ENCODE measurements at places on chromosomes 6 and 20.

DNA sequence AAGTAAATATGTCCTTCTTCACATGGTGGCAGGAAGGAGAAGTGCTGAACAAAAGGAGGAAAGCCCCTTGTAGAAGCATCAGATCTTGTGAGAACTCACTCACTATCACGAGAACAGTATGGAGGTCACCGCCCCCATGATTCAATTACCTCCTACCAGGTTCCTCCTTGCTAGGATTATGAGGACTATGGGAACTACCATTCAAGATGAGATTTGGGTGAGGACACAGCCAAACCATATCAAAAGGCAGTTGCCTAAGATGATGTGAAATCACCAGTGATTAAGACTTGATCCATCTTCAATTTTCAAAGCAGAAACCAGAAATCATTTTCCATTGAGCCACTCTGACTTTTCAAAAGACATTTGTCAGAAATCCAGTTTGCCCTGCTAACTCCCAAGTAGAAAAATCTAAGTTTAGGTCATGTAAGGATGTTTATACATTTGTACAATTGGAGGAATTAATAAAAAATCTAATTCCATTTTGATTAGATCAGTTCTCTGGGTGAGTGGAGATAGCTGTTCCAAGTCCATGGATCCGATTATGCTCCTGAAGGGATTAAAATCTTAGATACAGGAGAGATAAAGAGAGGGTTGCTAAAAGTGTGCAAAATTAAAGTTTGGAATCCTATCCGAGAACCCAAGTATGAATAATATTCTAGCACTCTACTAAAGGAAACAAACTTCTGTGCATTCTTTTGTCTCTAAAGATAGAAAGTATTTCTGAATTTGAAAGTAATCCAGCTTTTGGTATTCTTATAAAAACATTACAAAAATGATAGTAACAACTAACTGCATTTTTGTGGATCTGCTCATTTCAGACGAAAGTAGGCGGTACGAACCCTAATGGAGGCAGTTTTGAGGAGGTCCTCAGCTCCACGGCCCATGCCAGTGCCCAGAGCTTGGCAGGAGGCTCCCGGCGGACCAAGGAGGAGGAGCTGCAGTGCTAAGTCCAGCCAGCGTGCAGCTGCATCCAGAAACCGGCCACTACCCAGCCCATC lies 39.5 kb downstream of the HDDC2 start:
- DNase-seq: no peak

DNA sequence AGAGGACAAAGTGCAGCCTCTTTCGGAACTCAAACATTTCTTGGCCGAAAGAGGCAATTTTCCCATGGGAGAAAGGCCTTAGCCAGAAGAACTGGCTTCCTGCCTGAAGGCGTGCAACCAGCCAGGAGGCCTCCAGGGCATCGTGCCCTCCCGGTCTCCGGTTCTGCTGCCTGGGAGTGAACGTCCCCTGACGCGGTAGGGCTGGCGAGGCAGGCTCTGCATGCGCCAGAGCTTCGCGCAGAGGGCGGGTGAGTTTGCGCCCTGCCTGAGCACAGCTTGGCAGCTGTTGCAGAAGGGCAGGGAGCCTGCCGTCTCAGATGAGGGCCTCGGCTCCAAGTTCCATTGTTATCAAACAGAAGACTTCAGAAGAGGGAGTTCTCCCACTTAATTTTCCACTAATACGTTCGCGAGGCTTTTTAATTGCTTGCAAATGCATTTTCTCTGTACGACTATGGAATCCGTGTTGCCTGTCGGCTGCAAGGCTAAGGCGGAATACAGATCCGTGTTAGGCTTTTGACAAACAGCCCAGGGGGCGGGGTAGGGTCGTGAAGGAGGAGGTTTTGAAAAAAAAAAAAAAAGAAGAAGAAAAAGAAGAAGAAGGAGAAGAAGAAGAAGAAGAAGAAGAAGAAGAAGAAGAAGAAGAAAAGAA lies 5.5 kb upstream of the TFAP2D start:
- no peak for DNase-seq

DNA sequence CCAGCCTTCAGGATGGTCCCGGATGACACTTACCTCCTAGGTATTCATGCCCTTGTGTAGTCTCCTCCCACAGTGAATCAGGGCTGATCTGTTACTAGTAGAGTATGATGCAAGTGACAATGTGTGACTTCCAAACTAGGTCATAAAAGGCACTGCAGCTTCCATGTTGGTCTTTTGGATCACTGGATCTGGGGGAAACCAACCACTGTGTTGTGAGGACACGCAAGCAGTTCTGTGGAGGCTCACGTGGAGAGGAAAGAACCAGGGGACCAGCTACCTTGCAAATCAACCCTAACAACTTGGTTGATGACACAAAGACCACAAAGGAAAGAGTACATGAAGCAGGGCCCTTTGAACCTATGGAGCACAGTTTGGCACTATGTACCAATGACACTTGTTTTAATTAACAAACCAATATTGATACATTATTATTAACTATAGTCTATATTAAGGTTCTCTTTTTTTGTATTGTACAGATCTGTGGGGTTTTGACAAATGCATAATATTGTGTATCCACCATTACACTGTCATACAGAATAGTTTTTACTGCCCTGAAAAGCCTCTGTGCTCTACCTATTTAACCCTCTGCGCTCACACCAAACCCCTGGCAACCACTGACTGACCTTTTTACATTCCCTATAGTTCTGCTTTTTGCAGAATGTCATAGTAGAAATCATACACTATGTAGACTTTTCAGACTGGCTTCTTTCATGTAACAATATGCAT lies 16.3 kb upstream of the SDCBP2 start:
- no peak for DNase-seq

DNA sequence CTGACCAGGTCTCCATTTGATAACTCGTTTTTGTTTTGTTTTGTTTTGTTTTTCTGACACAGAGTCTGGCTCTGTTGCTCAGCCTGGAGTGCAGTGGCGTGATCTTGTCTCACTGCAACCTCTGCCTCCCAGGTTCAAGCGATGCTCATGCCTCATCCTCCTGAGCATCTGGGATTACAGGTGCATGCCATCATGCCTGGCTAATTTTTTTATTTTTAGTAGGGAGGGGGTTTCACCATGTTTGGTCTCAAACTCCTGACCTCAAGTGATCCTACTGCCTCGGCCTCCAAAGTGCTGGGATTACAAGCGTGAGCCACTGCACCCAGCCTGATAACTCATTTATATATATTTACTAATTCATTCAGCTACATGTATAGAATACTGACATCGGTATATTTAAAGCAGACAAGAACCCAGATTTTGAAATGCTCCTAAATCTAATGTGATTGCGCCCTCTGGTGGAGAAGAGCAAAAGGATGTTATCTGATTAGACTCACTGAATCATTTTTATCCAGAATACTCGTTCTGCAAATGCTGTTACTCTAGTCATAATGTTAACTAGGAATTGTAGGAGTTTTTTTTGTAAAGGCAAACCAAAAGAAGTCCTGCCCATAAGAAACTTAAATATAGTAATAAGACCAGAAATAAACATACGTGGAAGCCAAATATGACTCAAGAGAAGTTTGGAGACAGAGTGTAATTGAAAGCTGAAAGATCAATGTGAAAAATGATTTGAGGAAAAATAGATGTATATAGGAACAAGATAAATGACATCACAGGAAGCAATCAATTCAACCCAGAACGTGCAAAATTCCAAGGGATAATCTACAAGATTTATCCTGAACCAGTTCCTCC lies 5.3 kb upstream of the COL12A1 start:
- peak; percentile 32 for DNase-seq

- peak; percentile 28 for DNase-seq
Observed at GRCh38 chr20:16517946-16518783, 55.1 kb downstream of the KIF16B start.

GRCh38 chr6:20438462-20439070 lies 36.9 kb downstream of the E2F3 start:
- DNase-seq: no peak

DNA sequence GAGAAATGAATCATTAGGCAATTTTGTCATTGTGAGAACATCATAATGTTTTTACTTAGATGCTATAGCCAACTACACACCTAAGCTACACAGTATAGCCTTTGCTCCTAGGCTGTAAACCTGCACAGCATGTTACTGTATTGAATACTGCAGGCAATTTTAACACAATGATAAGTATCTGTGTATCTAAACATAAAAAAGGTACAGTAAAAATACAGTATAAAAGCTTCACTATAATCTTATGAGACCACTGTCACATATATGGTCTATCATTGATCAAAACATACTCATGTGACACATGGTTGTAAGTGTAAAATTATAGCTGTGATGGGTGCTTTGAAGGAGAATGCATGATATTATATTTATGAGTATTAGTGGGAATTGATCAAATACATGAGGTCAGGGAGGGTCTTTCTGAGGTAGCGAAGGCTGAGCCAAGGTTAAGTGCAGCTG lies 29.2 kb upstream of the CCN2 start:
- no peak for DNase-seq

DNA sequence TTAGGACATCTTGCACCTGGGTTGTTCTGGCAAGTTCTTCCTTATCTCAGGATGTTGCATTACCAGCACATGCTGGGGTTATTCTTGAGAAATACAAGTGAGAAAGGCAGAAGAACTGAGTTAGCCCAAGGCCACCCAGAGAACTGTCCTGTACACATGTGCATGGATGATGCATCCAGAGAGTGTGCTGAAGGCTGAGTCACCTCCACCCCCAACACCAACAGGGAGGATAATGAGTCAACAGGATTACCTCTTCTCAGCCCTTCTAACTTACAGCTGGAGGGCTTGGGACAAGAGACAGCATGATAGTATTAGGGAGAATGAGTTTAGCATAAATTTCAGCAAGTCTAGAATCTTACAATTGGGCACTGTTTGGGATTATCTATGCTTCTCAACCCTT lies 8.5 kb downstream of the SCGN start:
- DNase-seq: no peak

DNA sequence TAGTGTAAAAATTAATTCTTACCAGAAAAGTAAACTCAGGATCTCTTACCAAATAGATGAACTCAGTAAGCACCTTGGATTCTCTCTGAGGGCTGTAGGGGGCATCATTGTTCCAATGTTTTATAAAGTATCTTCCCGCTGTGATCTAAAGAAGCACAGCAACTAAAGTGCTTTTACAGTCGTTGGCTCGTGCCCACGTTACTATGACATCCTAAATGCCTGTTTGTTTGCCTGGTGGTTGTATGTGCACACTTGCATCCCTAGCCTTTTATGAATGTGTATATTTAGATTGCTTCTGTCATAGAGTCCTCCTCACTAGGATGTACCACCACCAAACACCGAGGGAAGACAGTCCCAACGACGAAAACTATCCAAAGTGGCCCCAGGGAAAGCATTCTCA lies 34.5 kb downstream of the SLX4IP start:
- no peak for DNase-seq

DNA sequence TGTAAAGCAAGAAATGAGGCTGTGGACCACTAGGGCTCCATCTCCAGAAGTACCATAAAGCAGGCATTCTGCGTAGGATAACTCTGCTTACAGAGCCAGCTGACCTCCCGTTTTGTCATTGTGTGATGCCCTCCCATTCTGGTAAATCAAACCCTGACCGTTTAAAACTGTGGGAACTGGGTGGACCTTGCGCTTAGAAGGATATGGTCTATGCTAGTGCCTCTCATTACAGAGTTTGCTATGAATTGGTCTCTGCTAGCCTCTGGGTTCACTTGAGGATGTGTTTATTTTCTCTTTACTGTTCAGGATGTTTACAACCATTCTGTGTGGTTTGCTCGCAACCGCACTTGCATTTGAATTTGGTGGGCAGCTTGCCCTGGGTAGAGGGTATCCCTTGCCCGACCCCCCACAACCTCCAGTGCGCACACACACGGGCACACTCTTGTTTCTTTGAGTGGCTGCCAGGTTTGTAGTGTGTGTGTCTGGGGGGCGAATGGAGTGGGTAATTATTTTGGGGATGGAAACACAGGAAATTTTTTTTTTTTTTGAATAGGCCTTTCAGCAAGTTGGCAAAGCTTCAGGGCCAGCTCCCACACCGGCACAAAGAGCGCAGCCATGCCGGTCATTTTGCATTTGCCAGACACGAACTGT lies 198.3 kb downstream of the JARID2 start:
- DNase-seq: no peak

GRCh38 chr6:113884011-113884410 lies 26.9 kb downstream of the MARCKS start:
- DNase-seq: no peak

DNA sequence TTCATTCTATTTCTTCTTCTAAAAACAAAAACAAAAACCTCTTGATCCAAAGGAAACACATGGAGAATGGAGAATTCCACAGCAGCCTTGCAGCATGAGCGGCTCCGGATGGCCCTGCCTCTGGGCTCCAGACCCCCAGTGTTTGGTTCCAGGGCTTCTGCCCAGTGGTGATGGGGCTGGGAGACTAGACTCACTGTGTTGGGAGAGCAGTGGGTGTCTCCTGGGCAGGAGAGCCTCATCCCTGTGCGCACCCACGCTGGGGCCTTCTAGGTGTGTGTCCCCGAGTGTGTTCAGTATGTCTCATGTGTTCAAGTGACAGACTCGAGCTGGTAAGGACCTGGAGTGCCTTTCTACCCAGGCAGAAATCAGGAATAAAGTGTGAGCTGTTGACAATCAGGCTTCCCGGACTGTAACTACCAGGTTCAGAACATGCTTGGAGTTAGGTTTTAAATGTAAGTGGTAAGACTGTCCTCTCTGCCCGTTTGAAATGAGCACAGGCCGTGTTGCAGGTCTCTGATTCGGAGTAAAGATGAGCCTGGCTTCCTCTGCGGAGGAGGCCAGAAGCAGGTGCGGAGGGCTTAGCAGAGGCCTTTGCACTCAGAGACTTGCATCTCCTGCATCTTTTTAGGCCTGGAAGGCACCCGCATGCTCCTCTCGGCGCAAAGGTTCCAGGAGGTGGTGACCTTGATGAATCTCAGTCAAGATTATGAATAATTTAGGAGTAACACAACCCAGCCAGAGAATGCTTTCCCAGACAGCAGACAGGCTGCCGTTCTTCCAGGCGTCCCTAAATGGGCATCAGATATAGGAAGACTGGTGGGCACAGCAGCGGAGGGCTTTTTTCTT lies 253.6 kb downstream of the CDH26 start:
- no peak for DNase-seq

GRCh38 chr6:122548281-122548680 lies 61.9 kb upstream of the PKIB start:
- no peak for DNase-seq

DNA sequence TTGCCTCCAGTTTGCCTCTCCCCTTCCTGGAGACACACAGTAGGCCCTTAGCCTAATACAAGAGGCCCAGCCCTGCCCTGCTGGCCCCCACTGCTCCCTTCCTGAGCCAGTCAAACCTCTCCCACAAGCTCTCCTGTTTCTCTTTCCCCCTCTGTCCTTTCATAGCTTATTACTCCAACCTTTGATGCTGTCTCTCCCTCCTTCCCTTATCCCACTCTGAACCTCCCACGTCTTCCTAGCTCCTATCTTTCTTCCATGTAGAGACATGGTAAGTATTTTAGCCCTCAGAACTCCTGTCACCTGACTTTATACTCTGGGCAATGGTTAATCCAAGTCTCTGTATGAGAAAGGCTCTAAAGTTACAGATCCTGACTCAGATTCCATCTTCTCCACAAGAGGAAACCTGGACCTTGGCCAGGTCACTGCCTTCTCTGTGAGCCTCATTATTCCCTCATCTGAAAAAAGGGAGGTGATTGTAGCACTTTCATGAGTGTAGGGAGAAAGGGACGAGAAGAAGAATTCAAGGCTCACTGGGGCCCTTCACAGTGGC lies 6.7 kb downstream of the TGIF2 start:
- DNase-seq: no peak
